ENCODE measurements at places on chromosomes 12 and 14.

GRCh38 chr12:93727195-93727811 lies 50.1 kb downstream of the CRADD start:
- DNase-seq, result no peak

GRCh38 chr12:51218607-51219161 lies 822 bp upstream of the POU6F1 start:
- DNase-seq, result no peak

- DNase-seq, result no peak
Observed at GRCh38 chr14:91350813-91351511, 66.7 kb downstream of the CCDC88C start.

DNA sequence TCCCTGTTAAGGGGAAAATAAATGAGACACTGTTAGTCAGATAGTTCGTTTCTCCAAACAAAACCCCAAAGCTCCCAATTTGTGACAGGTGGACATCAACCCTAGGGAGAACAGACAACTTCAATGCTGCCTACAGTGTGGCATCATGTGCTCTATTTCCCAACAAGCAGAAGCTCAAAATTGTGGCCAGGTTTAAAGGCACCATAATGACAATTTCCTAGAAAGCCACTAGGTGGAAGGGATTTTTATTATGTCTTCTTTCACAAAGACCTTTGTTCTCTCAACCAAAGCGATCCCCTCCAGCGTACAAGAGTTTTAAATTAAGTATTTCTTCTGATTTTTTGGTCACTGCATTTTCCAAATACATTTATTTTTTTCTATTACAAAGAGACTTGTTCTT lies 88.0 kb upstream of the MBIP start:
- no peak for DNase-seq

GRCh38 chr14:36721877-36722276 lies 60.2 kb downstream of the PAX9 start:
- no peak for DNase-seq

DNA sequence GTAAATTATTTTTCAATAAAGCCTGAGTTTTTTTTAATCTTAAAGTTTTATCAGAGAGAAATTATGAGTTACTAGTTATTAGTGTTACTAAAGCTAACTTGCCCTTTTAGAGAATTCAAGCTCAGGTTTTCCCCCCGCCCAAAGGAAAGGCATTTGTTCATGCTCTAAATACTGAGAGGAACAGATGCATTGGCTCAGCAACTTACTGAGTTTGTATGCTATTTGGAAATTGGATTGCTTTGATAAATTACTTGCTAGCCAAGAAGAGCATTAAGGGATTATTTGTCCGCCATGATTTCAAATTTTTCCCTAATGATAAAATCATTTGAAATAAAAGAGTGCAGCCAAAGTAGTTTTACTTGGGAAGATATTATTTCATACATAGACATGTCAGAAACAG lies 149.4 kb downstream of the METTL25 start:
- DNase-seq, result no peak

DNA sequence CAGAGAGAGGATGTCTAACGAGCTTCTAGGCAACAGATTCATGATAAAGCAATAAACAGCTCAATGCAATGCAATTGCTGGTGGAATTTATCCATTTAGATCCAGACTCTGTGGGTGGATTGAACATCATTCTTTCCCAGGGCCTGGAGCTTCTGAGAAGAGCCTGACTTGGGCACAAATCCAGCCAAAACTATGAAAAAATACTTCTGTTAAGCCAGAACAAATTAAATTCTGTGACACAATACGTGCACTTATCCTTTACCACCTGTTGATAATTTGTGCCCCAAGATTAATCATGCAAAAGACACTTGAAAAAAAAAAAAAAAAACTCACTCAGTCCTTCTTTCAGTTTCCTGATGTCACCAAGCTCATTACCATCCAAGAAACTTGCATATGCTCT lies 446.0 kb upstream of the DCN start:
- DNase-seq, result no peak

GRCh38 chr12:26401874-26402273 lies 206.5 kb downstream of the SSPN start:
- DNase-seq, result no peak

GRCh38 chr14:75711105-75711795 lies 50.2 kb downstream of the TTLL5 start:
- DNase-seq, result no peak

- DNase-seq, result no peak
Observed at GRCh38 chr14:38958589-38958988, 144.4 kb downstream of the SEC23A start.

GRCh38 chr14:98173305-98173704 lies 1098.7 kb downstream of the BCL11B start:
- DNase-seq, result no peak

GRCh38 chr14:37974421-37974820 lies 233.3 kb upstream of the SSTR1 start:
- DNase-seq, result no peak

DNA sequence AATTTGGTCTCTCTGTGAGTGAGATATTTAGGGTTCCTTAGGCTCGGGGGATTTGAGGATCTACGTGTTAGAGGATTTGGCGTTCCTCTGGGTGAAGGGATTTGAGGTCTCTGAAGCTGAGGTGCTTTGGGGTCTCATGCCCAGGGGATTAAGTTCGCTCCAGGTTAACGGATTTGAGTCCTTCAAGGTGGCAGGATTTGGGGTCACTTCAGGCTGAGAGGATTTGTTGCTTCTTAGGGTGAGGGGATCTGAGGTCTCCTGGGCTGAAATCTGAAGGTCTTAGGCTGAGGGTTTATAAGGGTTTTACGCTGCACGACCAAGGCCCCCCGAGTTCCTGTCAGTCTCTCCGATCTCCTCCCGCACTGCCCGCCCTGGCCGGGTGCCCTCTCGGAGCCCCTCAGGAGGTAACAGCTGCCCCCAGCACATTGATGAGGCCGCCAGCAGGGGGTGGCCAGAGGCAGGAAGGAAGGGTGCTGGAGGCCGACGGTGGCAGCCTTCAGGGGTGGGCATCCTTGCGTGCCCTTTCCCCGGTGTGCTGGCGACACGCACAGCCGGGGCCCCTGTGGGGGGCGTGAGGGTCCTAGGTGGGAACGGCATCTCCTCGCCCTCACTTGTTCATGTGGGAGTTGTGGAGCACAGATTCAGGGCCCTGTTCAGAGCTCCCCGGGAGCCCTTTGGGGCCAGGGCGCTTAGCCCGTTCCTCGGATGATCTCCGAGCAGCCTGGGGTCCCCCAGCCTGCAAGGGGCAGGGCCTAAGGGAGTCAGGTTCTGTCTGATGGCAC lies 14.3 kb downstream of the CEP170B start:
- DNase-seq, result no peak

DNA sequence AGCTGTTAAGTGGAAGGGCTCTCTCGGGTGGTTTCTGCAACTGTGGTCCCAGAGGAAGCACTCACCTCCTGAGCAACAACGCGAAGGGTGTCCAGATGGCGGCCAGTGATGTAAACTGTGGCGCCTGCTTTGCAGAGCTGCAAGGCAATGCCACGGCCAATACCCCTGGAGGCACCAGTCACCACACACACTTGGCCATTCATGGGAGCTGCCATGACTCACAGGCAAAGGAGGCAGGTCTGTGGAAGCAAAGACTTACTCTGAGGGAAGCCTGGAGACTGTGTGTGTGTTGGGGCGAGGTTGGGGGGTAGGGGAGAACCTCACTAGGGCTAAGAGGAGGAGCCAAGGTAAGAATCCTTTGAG lies 707 bp downstream of the DHRS1 start:
- DNase-seq, result no peak

- no peak for DNase-seq
Observed at GRCh38 chr14:30791522-30792351, 82.6 kb upstream of the COCH start.

GRCh38 chr12:24860546-24860945 lies 88.4 kb downstream of the BCAT1 start:
- no peak for DNase-seq

- DNase-seq, result no peak
Observed at GRCh38 chr12:11798006-11798708, 148.7 kb downstream of the ETV6 start.

DNA sequence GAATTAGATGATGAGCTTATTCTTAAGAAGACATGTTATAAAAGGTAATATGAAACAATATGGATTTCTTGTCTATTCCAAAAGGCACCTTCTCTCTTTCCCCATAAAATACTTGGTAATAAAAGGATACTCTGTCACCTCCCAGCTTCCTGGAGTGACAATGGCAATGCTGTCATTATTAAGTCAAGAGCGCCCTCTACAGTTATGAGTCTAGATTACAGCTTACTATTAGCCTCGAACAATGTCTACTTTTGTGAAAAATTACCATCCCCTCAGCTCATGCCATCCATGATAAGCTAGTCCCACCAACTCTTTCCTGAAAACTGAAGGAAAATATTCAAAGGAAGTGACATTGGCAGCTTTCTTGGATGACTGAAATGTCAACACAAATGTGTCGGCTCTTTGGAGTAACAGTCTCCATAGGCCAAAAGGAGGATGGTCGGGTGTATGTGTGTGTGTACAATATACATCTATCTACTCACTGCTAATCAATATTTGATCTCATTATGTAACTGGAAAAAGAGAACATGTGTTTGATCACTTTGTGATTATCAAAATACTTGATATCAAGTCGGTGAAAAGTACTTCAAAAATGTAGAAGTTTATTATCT lies 48.7 kb upstream of the CDKN3 start:
- DNase-seq, result no peak

- no peak for DNase-seq
Observed at GRCh38 chr14:79661752-79662151, 549.6 kb downstream of the DIO2 start.

DNA sequence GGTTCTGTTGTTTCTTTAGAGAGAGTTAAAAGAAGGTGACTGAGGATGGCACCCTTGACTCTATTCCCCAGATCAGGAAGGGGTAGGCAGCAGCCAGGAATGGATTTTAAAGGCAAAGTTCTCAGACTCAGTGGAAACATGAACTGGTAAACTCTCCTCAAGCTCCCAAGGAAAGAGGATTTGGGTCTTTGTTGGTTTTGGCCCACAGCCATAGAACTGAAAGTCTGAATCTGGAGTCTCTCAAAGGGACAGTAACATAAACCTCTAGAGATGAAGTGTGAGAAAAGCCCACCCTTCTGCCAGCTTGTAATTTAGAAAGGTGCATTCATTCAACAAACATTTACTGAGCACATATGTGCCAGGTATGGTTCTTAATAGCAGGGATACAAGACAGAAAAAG lies 28.6 kb upstream of the BLTP3B start:
- DNase-seq, result no peak

DNA sequence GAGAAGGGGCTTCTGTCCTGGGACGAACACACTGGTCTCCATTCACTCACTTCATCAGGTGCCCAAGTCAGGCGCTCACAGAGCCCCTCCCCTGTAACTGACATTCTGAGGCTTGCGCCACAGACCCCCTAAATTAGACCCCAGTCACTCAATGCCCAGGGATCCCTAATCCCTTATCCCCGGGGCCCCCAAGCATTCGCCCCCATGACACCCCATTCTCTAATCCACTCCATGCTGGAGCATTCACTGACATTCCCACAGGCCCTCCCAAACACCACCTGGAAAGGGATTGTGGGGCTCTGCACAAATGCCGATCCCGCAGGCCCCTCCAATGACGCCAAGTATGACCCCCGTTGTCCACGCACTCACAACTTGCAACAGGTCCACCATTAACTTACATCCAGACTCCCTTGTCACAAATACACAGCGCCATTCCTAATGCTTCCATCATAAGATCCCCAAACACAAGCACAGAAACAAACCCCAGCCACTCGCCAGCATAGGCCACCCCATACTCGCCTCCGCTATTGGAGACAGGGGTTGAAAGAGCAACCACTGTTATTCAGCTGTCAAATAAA lies 1.5 kb downstream of the ZNF605 start:
- DNase-seq, result no peak
